ENCODE measurements at places on chromosomes 2 and 18.

- no peak for DNase-seq
Measured at GRCh38 chr2:9488583-9489547, 14.5 kb downstream of the IAH1 start.

- DNase-seq, result no peak
Measured at GRCh38 chr2:735670-736218, 58.5 kb upstream of the TMEM18 start.

DNA sequence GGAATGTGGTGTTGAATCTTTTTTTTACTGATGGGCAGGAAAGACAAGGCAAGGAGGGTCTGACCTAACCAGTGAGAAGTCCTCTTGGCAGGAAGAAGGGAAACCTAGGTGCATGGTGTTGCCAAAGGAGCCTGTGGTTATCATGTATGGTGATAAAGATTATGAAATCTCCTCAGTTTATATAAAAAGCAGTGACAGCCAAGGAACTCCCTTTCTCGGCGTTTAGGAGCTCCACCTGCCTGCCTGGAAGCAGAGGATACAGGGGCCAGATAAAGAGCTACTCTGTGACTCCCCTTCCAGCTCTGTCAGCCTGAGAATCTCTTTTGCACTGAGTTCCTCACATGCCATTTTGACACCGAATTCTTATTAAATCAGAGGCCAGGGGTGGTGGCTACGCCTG lies 26.1 kb downstream of the COLEC12 start:
- no peak for DNase-seq

DNA sequence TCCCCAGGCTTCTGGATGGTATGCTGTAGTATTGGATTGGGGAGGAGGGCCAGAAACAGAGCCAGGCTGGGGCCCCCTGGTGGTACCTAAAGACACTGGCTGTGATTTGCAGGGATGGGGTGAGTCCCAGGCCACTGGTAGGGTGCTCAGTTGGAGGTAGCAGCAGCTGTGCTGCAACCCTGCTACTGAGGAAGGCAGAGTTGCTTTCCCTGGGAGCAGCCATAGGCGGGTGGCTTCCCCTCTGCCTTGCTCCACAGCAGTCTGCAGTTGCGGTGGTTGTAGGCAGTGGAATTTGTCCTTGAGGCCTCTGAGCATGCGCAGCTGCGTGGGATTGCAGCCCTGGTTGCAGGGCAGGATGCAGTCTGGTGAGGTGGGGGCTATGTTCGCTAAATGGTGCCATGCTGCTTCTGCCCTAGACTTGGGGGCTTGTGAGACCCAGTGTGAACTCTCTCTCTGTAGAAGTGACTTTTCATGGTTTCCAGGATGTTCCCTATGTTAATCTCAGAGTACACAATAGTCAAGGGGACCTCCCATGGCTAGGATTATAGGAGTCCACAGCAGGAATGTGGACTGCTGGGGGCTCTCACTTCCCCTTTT lies 443.5 kb downstream of the XIRP2 start:
- DNase-seq, result peak; percentile 22

DNA sequence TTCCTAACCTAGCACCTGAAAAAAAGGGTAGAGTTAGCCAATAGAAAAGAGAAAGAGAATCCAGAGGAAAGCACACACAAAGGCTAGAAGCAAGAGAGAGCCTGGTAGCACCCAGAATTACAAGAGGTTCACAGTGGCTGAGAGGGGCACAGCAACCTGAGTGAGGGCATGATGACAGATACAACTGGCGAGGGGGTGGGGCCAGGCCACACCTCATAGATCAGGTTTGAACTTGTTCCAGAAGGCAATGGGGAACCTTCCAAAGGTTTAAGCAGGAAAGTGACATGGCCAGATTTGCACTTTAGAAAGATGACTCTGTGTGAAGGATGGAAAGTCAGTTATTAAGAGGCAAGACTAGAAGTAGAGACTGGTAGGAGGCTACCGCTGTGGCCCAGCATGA lies 148.0 kb downstream of the TTC32 start:
- DNase-seq, result no peak

GRCh38 chr2:144130551-144130950 lies 389.4 kb downstream of the ZEB2 start:
- DNase-seq, result no peak

Data from PC-3 (cell line).